ENCODE measurements at places on chromosomes 12 and 14.

DNA sequence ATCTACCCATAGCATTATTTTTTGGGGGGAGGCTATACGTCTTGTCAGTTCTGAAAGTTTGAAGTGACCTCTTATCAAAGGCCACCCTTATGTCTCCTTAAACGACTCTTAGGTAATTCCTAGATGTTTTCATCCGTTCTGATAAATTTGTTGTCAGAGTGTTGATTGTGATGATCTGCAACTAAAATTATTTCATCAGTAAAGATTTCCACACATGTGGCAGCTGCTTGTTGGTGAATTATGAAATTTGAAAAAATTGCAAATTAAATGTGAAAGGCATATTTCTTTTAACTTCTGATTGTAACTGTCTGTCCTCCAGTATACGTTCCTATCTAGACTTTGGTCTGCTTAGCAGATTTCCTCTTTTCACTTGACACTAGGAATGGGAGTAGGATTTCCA is 1.4 kb downstream of the ADIPOR2 start:
- no peak for DNase-seq

DNA sequence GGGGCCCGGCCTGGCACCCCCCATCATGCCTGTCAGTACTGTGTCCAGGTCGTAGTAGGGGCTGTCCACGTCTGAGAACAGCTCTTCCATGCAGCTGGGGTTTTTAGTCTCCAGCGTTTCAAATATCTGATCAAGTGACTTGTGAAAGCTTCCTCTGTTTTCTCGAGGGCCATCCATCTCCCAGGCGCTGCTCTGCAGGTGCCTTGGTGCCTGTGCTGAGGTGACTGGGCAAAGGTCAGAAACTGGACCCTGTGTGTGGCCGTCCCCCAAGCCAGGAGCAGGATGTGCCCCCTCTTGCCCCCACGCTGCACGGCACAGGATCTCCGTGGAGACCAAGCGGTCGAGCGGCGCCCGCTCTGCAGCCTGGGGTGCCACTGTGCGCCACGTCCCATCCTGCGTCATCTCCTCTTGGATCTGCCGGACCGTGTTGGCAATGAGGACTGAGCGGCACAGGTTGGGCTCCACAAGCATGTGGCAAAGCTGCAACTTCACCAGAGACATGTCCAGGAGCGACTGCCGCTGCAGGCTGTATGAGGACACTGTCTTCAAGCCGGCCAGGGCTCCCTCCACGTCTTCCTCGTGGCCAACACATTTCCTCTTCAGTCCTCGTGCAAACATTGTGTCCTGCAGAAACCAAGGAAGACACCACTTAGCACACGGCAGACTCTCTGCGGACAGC is 9.4 kb downstream of the CDCA4 start:
- DNase-seq = no peak

DNA sequence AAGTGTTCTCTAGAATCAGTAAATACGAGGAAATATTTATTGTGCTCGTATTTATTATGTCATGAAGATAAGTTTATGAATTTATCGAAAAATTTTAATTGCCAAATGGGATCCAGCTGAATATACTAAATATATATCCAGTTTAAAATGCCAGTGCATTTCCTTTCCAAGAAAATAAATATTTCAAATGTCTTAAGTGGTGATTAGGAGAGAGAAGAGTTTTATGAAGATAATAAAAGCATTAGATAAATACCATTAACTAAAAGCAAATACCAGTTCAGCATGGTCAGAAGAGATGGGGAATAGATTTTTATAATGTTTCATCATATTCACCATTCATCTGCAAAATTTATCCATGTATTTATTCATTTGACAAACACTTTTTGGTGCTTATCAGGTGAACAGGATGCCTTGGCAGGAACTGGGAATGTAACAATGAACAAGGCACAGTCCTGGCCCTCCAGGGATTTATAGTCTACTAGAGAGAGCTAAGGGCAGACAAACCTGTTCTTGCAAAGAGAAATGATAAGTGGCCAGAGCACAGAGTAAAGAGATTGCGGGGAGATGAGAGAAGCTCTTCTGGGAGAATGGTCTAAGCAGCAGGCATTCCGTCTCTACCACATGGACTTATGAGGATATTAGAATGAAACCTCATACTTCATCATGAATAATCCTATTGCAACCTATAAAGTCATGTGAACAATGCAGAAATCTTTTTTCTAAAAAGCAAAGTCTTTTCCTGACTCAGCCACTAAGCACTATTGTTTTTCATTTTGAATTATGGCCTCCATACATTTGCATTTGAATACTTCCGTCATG is 143.7 kb upstream of the ABCD2 start:
- no peak for DNase-seq

DNA sequence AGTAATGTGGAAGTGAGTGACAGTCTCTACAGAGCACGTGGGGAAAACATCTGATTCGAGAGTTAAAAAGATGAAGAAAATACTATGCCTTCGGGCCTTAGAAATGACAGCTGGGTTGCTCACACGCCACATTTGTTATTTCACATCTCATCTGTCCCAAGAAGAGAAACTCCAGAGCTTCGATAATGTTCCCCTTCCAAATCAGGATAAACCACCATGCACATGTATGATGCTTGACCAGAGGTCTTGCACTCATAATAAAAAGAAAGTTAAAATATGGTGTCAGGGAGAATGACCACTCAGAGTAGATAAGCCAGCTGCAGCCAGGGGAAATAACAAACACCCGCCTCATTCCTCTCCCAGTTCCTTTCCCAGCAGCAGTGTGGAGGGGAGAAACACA is 34.6 kb downstream of the NIN start:
- DNase-seq = no peak

DNA sequence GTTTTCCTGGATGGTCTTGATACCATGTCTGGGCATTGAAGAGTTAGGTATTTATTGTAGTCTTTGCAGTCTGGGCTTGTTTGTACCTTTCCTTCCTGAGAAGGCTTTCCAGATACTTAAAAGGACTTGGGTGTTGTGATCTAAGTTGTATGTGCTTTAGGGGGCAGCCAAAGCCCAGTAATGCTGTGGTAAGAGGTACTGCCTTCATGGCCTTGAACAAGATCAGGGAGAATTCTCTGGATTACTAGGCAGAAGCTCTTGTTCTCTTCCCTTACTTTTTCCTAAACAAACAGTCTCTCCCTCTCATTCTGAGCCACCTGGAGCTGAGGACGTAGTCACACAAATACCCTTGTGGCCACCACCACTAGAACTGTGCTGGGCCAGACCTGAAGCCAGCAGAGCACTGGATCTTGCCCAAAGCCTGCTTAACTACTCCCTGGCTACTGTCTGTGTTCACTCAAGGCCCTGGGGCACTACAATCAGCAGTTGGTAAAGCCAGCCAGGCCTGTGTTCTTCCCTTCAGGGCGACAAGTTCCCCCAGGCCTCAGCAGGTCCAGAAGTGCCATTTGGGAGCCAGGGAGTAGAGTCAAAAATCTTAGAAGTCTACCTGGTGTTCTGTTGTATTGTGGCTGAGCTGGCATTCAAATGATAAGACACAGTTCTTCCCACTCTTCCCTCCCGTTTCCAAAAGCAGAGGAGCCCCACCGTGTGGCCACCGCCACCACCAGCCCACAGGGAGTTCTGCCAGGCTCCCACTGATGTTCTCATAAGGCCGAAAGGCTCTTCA is 11.4 kb downstream of the PRORP start:
- no peak for DNase-seq

GRCh38 chr12:22310275-22310674 is 24.2 kb downstream of the ST8SIA1 start:
- DNase-seq = no peak

GRCh38 chr12:10557329-10557728 is 51.6 kb downstream of the EIF2S3B start:
- no peak for DNase-seq

DNA sequence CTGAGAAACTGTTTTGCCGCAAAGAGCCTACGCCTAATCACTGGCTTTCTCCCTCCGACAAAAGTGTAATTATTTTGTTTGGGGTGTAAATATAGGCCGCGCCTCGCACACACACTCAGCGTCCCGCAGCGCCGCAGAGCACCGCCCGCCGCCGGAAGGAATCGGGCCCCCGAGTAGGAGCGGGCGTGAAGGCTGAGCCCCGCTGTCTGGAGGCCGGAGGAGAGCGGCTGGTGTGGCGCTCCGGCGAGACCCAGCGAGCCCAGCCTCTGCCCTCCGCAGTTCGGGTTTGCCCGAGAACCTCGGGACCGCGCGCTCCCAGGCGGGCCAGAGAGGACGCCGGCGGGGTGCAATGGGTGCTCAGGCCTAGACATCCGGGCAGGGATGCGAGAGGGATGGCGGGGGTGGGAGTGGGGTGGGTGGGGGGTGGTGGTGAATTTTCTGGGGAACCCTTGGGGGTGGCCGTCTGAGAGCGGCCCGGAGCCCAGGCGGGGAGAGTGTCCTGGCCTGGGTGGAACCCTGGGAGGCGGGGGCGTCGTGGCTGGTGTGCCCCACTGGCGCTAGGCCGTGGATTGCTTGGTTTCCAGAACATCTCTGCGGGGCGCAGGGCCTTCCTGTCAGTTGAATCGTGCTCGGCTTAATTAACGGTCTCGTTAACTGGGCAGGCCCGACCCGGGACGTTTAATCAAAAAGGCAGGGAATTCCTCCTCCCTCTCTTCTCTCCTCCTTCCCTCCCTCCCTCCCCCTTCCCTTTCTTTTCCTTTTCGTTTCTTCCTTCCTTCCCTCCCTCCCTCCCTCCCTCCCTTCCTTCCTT is 4.7 kb upstream of the LHX5 start:
- no peak for DNase-seq

DNA sequence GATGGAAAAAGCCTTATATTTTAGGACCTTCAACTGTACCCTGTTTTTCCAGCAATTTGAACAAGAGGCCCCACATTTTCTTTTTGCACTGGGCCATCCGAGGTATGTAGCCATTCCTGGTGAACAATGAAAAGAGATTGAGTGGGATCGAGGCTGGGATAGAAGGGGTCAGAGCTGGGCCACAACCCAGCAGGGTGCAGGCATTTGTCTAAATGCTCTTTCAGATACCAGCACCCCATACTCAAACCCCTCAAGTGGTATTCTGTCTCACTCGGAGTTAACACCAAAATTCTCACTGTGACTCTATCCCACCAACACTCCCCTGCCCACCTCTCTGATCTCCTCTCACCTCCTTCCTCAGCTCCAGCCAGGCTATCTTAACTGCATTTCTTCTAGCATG is 26.8 kb downstream of the DUSP6 start:
- DNase-seq = no peak

GRCh38 chr14:34569750-34570149 is 30.2 kb upstream of the EAPP start:
- no peak for DNase-seq

DNA sequence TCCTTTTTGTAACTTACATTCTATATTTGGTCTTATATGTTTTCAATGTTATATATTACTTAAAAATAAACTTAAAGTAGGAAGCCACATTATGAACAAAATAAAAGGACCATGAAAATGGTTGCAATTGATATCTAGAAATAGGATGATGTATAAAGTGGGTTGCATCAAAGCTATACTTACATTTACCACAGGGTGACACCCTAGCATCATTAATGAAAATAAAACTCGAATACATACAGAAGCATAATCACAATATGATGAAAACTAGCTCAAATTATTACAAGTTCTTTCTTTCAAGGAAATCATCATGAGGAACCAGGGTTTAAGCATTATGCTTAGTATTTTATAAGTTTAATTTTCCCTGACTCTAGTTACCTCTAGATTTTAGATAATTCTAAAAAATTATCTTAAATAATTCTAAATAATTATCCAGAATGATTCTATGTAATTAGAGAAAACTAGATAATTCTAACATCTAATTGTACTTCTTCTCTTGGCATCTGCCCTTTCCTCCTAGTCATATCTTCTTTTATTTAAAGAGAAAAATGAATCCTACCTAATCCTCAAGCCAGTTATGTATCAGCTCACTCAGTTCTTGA is 31.2 kb downstream of the TAS2R7 start:
- no peak for DNase-seq

DNA sequence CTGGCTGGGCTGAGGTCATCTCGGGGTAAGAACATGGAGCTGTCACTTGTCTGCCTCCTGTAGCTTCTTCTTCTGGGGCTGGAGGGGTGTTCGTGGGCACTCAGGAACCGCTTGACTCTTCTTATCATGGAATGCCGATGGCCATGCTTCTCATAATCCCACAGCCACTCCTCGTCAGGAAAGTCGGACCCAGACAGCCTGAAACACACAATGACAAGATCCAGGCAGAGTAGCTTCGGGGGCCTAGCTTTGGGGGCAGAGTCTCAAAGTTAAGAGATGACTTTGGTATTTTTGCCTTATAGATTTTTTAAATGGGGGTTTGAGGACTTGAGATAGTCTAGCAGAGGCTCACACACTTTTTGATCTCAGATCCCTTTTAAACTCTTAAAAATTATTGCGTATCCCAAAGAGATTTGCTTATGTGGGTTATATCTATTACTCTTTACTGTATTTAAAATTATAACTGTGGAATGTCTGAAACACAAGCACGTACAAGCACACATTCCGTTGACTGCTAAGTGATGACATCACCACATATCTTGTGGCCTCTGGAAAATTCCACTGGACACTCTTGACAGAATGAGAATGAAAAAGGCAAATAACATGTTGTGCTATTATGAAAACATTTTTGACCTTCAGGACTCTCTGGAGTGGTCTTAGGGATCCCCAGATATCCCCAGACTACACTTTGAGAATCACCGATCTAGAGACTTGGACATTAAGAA is 43.3 kb downstream of the BEST3 start:
- no peak for DNase-seq

- DNase-seq = no peak
These were observed 178.7 kb upstream of the SOX5 start for GRCh38 chr12:24127919-24128721.

DNA sequence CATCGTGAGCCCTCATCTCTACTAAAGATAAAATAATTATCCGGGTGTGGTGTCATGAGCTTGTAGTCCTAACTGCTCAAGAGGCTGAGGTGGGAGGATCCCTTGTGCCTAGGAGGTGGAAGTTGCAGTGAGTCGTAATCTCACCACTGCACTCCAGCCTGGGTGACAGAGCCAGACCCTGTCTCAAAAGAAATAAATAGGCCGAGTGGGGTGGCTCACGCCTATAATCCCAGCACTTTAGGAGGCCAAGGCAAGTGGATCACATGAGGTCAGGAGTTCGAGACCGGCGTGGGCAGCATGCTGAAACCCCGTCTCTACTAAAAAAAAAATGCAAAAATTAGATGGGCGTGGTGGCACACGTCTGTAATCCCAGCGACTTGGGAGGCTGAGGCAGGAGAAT is 70.9 kb downstream of the RESF1 start:
- DNase-seq = no peak

GRCh38 chr12:81758421-81759189 is 545 bp downstream of the PPFIA2 start:
- no peak for DNase-seq

DNA sequence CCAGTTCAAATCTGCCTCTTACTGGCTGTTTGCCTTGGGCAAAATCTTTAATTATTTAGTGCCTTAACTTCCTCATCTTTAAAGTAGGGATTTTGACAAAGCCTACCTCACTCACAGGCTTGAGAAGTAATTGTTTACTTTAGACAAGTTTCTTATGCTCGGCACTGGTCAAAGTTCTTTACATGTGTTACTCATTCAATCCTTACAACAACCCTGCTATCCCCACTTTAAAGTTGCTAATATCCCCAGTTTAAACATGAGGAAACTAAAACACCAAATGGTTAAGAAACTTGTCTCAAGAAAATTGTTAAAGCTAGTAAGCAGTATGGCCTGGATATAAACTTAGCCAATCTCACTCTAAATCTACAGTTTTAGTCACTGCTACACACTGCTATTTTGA is 204.0 kb upstream of the AVPR1A start:
- DNase-seq = no peak
